ENCODE measurements at places on chromosomes 3 and 15.

GRCh38 chr15:75177360-75178071, 24.2 kb upstream of the C15orf39 start:
- DNase-seq = no peak

GRCh38 chr3:129224984-129225393, 24.4 kb upstream of the COPG1 start:
- DNase-seq = peak; percentile 82

DNA sequence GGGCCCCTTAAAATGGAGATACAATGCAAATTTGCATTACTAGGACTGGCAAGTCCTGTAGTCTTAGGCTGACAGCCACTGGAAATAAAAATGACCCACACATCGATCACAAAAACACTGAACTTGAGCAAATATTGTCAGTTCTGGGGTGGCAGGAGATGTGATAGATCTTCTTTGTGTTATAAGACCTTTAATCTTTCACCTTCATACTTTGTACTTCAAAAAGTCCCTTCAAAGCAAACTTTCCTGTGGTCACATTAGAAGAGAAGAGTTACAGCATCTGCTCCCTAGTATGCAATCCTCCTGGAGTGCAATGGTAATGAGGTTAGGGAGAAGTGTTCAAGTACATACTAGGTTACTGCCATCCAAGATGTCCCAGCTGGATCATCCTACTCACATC, 149.4 kb upstream of the KCNMB2 start:
- DNase-seq = no peak

DNA sequence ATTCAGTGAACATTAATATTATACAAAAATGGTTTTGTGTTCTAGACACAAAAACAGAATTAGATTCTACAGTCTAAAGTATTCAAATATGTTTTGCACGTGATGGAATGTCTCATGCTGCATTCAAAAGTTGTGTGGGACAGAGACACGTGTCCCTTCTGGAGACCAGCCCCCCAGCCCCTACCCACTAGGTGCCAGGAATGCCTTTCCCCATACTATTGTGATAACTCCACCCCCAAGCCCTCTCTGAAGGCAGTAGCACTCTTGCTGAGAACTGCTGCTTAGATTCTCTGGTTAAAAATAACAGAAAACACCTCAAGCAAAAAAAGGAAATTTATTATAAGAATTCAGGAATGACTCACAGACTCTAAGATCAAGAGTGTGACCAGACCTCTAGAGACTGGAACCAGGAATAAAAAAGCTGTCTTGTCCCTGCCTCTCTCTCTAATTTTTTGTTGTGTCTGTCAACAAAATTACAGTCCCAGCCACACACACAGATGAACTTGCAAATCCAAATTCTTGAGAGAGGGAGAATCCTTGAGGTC, 57.7 kb downstream of the PXYLP1 start:
- DNase-seq = no peak

- no peak for DNase-seq
These were observed 18.5 kb upstream of the FBLN2 start for GRCh38 chr3:13530241-13531009.

Measured in fibroblast of lung (primary cell).